ENCODE measurements at places on chromosomes 7 and 10.

GRCh38 chr7:47024991-47025390 is 556.9 kb downstream of the TNS3 start:
- DNase-seq = no peak

DNA sequence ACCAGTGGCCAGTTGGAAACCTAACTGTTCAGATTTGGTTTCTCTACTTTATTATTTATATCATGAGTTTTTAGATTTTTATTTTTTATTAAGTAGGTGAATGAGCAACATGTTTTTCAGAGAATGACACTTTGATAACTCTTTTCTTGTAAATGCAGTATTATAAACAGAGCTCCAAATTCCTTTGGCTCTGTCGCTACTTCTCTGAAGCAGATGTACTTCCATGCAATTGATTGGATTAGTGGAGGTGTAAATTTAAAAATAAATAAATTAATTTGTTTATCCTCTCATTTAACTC is 34.3 kb upstream of the ICA1 start:
- DNase-seq = no peak

- no peak for DNase-seq
These were observed 39.6 kb downstream of the STARD3NL start for GRCh38 chr7:38217672-38218071.

- no peak for DNase-seq
These were observed 624 bp upstream of the CEP55 start for GRCh38 chr10:93495654-93496321.

DNA sequence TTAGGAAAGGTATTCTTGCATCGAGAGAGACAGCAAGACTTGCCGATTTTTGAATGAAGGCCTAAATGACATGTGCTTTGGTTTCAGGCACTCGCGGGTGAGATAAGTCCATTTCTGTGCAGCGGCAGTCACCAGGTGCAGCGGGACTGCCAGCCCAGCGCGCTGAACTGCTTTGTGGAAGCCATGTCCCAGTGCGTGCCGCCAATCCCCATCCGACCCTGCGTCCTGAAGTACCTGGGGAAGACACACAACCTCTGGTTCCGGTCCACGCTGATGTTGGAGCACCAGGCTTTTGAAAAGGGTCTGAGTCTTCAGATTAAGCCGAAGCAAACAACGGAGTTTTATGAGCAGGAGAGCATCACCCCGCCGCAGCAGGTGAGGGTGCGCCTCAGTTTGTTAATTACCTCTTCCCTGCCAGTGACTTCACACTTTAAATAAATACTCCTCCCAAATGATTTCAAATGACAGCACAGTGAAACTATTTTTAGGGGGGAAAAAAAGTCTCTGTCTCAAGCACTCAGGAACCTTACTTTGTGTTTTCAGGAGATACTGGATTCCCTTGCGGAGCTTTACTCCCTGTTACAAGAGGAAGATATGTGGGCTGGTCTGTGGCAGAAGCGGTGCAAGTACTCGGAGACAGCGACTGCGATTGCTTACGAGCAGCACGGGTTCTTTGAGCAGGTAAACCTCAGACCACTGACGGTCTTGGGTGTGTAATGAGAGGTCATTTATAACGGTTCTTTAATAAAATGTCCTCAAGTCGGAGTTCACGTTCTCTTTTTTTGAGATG is 98.3 kb downstream of the TRRAP start:
- DNase-seq = no peak

DNA sequence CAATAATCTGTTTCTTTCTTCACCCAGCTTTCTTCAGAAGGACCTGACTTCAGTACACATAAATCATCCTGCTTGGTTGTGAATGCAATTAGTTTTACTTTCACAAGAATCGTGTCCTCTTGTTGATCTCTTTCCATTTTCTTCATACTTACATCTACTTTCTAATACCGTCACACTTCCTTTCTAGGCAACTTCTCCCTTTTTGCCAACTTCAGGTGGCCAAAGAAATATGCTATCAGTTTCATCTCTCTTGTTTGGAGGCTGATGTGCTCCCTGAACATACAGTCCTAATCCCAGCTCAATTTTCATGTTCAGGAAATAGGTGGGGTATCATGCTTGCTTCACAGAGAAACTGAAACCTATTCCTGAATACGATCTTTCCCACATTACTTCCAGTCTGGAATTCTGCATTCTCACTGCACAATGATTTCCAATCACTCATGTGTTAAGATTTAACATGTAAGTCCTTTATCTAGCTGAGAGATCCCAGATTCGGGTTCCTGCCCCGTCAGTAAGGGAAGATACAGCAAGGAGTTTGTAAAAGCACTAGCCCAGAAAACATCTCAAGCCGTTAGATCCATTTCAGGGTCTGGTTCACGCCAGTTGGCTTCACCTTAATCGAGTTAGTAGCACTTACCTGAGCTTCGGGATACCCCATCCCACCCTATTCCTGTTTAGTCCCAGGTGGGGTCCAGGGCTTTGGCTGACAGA is 994 bp downstream of the SLC25A28 start:
- no peak for DNase-seq

DNA sequence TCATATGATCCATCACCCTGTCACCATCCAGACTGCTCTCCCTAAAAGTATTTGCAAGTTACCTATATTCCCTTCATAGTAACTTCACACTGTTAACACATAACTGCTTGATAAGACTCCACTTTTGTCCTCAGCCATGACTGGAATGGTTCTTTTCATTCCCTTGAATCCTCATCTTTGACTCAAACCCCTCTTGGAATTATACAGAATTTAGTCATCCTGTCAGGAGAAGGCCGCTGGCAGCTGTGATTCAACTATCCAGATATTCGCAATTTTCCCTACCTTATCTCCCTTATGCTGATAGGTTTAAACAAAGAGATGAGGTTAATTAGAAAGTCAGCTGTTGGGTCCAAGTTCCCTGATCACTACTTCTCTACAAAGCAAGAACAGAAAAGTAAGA is 143.0 kb upstream of the HPS1 start:
- DNase-seq = no peak

DNA sequence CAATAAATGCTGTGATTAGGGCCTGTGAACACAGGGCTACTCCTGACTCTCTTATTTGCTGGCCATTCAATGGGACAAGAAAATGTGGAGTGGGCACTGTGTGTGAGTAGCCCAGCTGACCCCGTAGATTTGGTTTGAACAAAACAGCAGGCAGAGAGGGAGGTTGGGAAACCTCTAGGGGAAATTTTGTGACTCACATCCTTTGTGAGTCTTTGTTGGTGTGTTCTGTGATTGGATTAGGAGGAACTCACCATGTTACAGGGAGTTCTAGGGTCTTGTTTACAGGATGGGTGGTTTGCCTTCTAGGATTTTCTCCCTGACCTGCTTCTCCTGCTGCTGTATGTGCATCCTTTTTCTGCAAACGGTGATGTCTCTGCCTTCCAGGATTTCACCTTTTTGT is 128.3 kb upstream of the MKI67 start:
- no peak for DNase-seq

GRCh38 chr10:118501171-118501570 is 94.3 kb downstream of the PRLHR start:
- DNase-seq = no peak

GRCh38 chr7:37234928-37235327 is 213.7 kb downstream of the ELMO1 start:
- DNase-seq = no peak

DNA sequence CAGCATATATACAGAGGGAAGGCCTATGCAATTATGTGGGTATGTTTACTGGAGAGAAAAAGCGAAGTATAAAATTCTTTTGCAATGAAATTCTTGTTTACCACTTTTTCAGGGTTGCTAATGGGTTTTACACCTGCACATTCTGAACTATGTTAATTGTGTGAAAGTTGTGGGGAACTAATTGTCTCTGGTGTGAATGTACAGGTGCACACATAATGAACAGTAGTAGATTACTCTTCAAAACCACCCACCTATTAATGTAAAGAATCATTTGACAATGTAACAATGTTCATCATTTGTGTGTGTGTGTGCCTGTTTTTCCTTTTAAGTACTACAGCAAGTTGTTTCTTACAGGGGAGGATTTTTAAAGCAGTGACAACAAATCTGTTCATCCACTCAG is 80.0 kb upstream of the FEZF1 start:
- DNase-seq = no peak

DNA sequence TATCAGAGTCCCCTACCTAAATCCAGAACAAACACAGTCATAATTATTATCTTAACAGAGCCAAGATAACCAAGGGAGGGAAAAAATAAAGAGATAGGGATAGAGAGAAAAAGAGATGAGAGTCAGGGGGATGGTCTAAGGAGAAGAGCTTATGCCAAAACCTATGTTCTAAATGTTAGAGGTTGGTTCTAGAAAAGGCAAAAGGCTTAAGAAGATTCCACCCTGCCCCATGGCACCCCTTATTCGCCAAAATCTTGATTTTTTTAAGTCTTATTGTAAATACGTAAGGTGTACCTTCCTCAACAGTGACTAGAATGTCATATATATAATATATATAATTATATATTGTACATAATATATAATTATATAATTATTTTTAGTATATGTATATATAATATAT is 29.6 kb upstream of the CTNNA3 start:
- DNase-seq = no peak

GRCh38 chr10:132209130-132209529 is 22.4 kb downstream of the DPYSL4 start:
- DNase-seq = no peak

- no peak for DNase-seq
These were observed 16.3 kb downstream of the SGMS1 start for GRCh38 chr10:50607356-50607925.

DNA sequence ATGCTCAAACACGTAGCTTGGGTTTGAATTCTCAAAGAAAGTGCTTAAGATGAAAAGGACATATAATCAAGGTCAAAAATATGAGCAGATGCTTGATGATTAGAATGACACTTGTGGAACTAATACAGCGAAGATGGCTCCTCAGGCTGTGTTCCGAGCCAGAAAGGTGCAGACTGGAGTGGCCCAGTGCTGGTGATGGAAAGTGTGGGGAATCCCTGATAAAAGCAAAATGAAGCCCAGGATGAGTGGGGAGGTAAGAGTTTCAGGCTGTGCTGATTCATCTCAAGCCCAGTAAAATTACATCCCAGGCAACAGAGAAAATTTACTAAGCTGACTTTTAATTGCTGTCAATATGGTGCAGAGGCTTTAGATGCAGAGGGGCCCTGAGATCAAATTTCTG is 77.8 kb upstream of the IKZF1 start:
- no peak for DNase-seq

DNA sequence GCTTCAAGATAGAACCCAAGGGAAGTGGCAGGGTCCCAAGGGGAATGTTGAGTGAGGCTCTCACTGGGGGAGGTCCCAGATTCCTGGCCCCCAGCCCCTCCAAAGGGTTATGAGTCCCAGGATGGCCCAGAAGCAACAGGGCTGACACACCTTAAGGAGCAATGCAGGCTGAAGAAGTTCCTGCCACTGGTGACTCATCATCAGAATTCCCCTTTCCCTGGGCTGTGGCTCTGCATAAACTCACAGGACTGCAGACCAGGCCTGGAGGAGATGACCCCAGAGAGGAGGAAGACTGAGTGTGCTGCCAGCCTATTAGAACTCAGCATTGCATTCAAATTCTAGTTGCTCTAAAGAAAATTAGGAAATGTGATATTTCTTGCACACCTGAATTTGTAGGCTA is 126.7 kb downstream of the DPP6 start:
- no peak for DNase-seq

GRCh38 chr7:101764221-101764620 is 53.2 kb upstream of the CUX1 start:
- DNase-seq = no peak

DNA sequence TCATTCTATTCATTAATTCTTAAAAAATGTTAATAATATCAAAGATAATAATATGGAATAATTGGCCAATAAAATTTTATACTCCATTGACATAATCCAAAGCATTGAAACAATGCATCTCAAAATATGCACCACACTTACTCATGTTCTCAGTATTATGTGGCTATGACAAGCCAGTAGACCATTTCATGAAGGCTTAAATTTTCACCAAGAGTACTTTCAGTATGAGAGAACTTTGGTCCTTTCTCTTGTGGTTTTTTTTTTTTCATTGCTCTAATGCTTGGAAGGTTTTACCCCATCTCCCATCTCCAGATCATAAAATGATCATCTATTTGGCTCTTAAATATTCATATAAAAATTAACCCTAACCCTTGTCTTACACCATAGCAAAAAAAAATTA is 45.5 kb upstream of the TMEM140 start:
- no peak for DNase-seq

DNA sequence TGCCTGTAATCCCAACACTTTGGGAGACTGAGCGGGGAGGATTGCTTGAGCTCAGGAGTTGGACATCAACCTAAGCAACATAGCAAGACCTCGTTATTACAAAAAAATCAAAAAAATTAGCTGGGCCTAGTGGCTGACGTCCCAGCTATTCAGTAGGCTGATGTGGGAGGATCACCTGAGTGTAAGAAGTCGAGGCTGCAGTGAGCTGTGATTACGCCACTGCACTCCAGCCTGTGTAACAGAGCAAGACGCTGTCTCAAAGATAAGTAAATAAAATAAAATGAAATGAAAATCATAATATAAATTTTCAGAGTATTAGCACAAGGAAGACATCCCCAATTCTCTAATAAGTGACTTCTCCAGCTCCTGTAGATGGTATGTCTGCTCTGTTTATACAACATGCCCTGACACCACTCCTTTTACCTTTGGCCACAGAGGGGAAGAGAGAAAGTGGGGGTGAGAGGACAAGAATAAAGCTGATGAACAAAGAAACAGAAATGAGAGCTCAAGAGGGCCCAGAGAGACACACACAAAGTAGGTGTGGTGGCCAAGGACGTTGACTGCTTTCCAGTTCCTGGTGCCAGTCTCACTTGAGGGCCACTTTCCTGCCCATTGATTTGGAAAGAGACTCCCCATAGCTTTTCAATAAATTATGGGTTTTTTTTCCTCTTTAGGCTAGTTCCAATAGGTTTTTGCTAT is 62.9 kb downstream of the PTTG1IP2 start:
- DNase-seq = no peak
